ENCODE measurements at places on chromosomes 2 and 18.

- no peak for DNase-seq
Observed at GRCh38 chr18:79784965-79785770, 12.6 kb upstream of the KCNG2 start.

DNA sequence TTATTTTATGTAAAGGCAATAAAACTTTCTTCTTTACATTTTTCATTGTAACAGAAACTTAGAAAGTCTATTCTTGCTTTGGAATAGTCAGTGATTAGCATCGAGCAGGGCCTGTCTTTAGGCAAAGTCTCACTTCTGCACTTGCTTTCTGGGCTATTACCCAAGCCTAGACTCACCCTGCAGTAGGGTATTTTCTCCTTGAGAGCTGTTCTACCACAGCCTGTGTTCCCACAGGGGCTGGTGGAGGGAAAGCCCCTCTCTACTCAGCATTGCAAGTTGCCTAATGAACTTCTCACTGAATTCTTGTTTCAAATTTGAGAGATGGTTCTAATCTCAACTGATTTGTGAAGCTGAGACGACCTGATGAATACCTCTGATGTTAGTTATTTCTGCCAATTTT is 111.7 kb upstream of the KLHL14 start:
- DNase-seq, result no peak

DNA sequence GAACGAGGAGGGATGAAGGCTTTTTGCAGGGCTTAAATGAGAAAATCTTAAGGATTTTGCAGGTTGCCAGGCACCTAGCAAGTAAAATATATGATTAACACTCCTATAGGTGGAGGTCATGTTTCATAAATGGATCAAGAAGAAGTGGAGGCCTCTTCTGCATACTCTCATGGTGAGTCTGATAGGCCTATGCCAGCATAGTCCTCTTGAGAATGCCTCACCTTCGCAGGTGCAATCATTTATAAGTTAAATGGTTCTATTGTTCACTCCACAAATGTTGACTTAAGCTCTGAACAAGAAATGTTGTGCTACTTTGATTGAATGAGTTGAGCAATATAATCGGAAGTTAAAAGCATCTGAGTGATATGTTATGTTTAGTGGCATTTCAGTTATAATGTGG is 12.1 kb downstream of the LRRTM1 start:
- DNase-seq, result no peak

DNA sequence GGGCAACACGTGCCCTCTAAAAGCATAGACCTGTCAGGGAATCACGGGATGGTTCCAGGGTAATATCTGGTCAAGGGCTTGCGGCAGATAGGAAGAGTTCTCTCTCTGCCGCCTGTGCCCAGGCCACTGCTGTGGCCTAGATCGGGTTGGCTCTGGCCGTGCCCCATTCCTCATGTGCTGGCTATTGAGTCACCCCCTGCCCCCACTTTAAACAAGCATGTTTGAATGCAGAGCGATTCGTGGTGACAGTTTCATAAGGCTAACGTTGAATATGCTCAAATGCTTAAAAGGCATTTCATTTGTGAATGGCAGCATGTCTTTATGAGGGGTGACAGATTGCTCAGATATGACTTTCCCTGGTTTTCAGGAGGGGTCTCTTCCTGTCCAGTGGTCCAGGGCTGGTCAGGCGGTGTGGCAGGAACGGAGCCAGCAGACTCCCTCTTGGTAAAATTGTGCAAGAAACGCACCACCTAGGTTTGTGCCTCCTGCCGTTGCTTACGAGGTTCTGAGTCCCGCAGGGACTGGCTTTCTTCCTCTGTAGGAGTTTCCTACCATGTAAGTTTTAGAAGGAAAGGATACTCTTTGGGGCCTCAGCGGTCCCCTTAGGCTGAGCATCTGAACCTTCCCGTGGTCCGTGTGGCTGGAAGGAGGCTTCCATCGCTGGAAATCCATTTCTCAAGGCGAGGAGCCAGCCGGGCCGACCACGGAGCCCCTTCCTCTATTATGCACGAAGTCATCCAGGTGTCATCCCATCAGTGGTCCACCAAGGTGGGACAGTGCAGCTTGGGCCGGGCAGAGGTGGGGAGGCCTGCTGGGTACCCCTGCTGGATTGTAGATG is 50.2 kb downstream of the AGAP1 start:
- no peak for DNase-seq

Data from fibroblast of skin of scalp (primary cell).